ENCODE measurements at places on chromosomes 13 and 19.

DNA sequence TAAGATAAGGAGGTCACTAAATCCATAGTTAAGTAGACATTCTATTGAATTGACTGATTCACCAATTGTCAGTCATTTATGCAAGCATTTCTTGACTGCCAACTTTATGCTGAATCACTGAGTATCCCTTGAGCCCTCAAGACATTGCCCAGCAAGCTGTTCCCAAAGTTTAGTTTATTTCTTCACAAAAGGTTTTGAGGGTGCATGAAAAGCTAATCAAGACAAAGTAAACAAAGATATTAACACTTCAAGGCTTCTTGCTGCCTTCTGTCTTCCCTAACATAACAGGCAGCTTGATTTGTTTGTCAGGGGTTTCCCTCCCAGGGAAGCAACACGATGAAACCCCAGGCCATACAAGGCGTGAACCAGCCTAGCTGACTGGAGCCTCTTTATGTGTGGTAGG, 374.4 kb downstream of the SPRY2 start:
- DNase-seq = no peak

DNA sequence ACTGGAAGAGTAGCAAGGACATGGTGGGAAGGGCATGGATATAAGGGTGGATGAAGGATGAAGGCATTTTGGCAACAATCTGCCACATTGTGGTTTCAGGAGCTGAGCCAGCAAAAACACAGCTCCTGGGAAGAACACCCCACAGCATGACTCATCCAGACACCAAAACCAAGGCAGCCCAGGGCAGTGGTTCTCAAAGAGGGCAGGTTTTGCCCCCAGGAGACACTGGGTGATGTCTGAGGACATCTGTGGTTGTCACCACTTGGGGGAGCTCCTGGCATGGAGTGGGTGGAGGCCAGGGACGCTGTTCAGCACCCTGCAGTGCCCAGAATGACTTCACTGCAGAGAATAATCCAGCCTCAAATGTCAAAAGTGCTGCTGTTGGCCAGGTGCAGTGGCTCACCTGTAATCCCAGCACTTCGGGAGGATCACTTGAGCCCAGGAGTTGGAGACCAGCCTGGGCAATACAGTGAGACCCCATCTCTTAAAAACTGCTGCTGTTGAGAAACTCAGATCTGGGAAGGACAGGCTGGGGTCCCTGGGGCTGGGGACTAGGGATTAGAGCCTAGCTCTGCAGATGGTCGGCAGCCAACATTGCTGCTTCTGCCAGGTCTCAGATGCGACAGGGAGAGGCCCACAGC, 16.1 kb downstream of the ZFR2 start:
- no peak for DNase-seq

DNA sequence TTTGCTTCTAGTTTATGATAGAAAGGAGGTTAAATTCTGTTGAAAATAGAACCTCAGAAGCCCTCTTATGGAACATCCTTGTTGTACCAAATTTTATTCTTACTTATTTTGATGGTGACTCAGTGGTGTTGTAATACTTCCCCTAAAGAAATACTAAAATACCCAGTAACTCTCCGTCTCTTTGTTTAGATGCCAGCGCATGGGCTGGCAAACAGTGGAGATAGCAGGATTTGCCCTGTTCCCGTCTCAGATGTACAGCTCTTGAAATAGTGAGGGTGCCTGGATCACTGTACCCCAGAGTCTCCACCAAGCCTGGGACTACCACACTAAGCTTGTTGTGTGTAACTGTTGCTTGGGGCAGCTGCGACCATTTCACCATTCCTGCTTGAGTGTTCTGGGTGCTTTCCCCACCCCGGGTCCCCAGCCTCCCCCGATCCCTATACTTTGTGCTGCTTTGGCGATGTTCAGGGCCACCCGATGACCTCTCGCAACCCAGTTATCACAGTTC, 67.0 kb upstream of the TEX29 start:
- no peak for DNase-seq

GRCh38 chr13:49690133-49690994, 922 bp downstream of the EBPL start:
- DNase-seq = no peak

GRCh38 chr19:29837448-29837981, 25.7 kb downstream of the CCNE1 start:
- DNase-seq = no peak

- DNase-seq = no peak
Observed at GRCh38 chr19:3065675-3066357, 3.5 kb upstream of the TLE5 start.

- DNase-seq = no peak
Observed at GRCh38 chr19:3687393-3687773, 12.9 kb downstream of the PIP5K1C start.

Data from C1 segment of cervical spinal cord (tissue), 14 donors.